ENCODE measurements at places on chromosomes 2 and 18. TPM values are rescaled to one million over a fixed set of nuclear protein-coding genes. Genes with fewer than 3 reads are reported as not detected.

DNA sequence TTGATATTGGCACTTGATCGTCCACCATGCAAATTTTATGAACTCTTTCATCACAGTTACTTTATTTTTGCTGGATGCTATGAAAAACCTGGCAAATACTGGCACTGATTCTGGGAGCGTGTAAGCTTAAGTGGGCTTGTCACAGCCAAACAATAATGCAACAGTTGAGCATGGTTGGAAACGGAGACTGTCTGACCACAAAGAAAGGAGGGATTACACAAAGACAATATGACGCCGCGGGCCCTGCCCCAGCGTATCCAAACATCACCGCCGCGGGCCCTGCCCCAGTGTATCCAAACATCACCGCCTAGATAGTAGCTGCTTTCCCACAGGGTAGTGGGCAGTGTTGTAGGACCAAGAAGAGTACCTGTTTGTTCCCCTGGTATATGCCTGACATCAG, 135.9 kb downstream of the PRPF40A start:
- H3K27me3 ChIP-seq = no peaks in the 10 kb centered on the region
- no peak overlapping the region for H3K27ac ChIP-seq
- H3K36me3 ChIP-seq = peaks cover 12% of the 10 kb centered on the region
- H3K4me3 ChIP-seq = no peak overlapping the region

Gene CRYGC
- not detected for total RNA-seq

GRCh38 chr18:51514128-51514527, 316.6 kb upstream of the MEX3C start:
- H3K4me1 ChIP-seq = no peaks in the 10 kb centered on the region
- no peak overlapping the region for H3K4me3 ChIP-seq
- H3K27me3 ChIP-seq = no peaks in the 10 kb centered on the region
- DNase-seq = no peak
- H3K27ac ChIP-seq = no peak overlapping the region
- no peaks in the 10 kb centered on the region for H3K36me3 ChIP-seq

GRCh38 chr2:67752969-67753368, 309.8 kb downstream of the C1D start:
- peak; percentile 44 for DNase-seq
- no peaks in the 10 kb centered on the region for H3K36me3 ChIP-seq
- H3K27ac ChIP-seq = no peak overlapping the region
- no peak overlapping the region for H3K4me3 ChIP-seq

Gene VAMP8
- 2.2 TPM for total RNA-seq

DNA sequence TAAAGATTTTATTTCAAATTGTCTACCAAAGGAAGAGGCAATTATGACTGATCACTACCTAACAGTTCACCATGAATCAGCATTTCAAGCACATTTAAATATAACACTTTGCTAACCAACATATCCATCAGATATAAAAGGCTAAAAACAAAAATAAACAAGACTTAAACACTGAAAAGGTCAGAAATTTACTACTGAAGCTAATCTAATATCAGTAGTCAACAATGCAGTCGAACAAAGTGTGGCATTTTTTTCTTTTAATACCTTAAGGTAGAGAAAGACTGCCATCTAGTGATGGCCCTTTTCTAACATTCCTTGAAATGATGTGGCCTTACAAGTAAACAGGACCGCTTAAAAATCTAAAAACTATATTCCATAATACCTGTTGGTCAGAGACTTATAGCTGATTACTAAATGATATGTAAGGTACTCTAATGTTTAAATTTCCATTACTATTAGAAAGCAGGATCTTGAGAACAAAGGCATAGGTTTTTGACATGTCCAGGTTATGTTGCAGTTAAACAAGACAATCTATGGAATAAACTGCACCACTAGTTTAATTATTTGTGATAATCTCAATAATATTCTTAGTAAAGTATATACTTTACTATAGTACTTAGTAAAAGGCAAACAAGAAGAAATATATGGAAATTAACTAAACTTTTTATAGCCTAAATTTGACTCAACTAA, 80.0 kb downstream of the EXOC6B start:
- no peak overlapping the region for H3K4me3 ChIP-seq
- no peaks in the 10 kb centered on the region for H3K27me3 ChIP-seq
- peak; percentile 86 for DNase-seq
- H3K4me1 ChIP-seq = peaks cover 34% of the 10 kb centered on the region
- no peak overlapping the region for H3K27ac ChIP-seq

- H3K27me3 ChIP-seq = no peaks in the 10 kb centered on the region
- DNase-seq = no peak
- H3K4me1 ChIP-seq = peaks cover 1% of the 10 kb centered on the region
- no peak overlapping the region for H3K4me3 ChIP-seq
Measured at GRCh38 chr18:24432618-24433017, 6.1 kb downstream of the IMPACT start.

DNA sequence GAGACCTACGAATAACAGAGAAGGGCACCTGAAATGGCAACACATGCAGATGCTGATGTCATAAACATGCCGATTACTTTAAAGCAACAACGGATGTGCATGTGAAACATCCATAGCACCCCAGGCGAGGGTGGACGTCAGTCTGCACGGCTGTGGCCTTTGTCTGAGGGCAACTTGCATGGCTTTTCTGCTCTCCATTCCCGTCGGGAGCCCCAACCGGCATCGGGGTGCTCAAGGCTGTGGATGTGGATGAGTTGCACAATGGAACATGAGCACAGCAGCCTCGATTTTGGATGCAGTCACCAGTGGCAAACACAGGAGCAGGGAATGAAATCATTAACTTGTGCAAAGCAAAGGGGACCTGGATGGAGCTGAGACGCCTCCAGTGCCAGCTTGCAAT, 298.2 kb upstream of the SALL3 start:
- no peaks in the 10 kb centered on the region for H3K4me1 ChIP-seq
- no peak overlapping the region for H3K4me3 ChIP-seq
- no peaks in the 10 kb centered on the region for H3K27me3 ChIP-seq
- no peak for DNase-seq

Gene RGPD3
- not detected for total RNA-seq

Measured in stomach (tissue), 19 donors.